ENCODE measurements at places on chromosomes 3 and 15. TPM values are rescaled to one million over a fixed set of nuclear protein-coding genes. Genes with fewer than 3 reads are reported as not detected.

Gene CD200R1
- total RNA-seq = 0.08 TPM

Gene ATP13A5
- not detected for total RNA-seq

Gene LIPC
- total RNA-seq = 3.2 TPM

Gene SH2D7
- total RNA-seq = not detected

Gene SCAANT1
- not detected for total RNA-seq

Gene FGF12
- not detected for total RNA-seq

Gene ZPLD1
- total RNA-seq = not detected

Gene CGNL1
- 0.59 TPM for total RNA-seq

Gene IL20RB
- total RNA-seq = 0.53 TPM

Gene CHRD
- 0.08 TPM for total RNA-seq

Gene RHCG
- 0.12 TPM for total RNA-seq

Data from smooth muscle cell of the coronary artery (primary cell).